ENCODE measurements at places on chromosomes 7 and 10. TPM values are rescaled to one million over a fixed set of nuclear protein-coding genes. Genes with fewer than 3 reads are reported as not detected.
A peak's percentile ranks its signal among the peaks of the same experiment; 100 is the strongest.

DNA sequence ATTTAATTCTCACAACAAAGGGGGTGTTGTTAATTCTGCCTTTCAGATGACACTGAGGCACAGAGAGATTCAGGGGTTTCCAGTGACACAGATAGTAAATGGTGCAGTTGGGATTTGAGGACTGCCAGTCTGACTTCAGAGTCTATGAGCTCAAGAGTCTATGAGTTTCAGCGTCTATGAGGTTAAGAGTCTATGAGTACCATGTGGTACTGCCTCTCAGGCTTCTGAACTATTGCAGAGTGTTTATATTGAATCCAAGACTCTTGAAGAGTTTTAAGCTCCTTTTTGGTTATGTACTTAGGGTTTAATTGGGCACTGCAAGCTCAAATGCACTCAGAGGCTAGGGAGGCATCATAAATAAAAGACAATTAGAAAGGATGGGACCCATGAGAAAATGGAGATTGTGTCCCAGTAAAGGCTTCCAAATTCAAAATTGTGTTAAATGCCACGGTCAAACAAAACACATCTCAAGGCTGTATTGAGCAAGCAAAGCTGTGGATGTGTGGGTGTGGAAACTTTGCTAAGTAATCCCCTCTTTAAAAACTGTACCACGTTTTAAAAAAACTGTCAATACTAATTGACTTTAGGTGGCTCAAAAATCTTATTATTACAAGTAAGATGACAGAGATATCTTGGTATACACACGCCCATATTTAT, 123.9 kb upstream of the FAM171A1 start:
- no peaks in the 10 kb centered on the region for H3K36me3 ChIP-seq
- no peak for DNase-seq
- H3K27me3 ChIP-seq, result peaks cover 3% of the 10 kb centered on the region
- no peak overlapping the region for H3K27ac ChIP-seq
- no peak overlapping the region for H3K4me3 ChIP-seq

GRCh38 chr10:96720422-96721206, at the start of gene PIK3AP1:
Gene PIK3AP1, minus strand, starts transcription at chr10:96720514. Its CDS starts 120 bp downstream, at chr10:96720394.
- no peaks in the 10 kb centered on the region for H3K4me1 ChIP-seq
- peaks cover 51% of the 10 kb centered on the region for H3K27me3 ChIP-seq
- no peak for DNase-seq
- peak within 1 kb of the TSS; percentile 41 for H3K4me3 ChIP-seq
- H3K36me3 ChIP-seq, result no peaks in the 10 kb centered on the region

DNA sequence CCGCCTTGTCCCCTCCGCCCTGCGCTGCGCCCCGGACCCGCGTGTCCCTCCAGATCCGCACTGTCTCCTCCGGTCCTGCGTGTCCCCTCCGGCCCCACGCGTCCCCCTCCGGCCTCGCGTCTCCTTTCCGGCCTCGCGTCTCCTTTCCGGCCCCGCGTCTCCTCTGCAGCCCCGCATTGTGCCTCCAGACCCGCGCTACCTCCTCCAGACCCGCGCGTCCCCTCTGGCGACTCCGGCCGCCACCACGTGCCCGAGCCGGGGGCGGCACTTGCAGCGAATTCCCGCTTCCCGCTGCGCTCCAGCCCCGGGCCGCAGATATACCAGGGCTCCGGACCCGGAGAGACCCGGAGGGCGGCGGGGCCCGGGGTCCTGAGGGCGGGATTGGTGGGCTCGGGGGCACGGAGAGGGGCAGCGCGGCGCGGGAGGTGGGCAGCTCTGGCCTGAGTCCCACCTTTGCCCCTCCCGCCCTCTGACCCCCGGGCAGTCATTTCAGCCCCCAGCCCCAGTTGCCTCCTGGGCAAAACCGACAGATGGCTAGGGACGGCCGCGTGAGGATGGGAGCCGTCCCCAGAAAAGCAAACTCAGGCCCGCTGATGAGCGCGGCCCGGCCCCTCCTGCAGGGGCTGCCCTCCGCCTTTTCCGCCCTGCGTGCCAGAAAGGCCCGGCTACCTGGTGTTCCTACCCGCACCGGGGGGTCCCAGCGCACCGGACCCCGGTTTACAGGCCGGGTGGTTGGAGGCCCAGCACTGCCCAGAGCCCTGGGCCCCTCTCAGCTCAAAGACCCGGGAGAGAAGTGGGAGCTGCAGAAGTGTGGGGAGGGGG, 56.5 kb downstream of the RBM17 start:
- peak overlapping the region; percentile 75 for H3K4me3 ChIP-seq
- H3K27ac ChIP-seq, result peak overlapping the region; percentile 93
- no peaks in the 10 kb centered on the region for H3K27me3 ChIP-seq

DNA sequence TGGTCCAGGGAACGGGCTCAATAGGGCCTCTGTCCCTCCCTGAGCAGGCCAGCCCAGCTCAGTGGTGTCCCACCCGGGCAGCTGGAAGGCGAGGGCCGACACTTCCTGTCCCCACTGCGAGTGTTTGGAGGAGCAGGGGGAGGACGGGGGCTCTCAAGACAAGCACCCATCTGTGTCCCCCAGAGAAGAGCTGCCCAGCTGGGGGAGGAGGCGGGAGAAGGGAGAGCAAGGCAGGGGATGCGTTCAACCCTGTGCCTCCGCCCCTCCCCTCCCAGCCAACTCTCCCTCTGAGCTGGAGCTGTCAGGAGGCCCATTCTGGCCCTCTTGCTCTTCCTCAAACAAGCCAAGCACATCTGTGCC, 35.7 kb downstream of the ZCCHC24 start:
- H3K27ac ChIP-seq, result no peak overlapping the region
- H3K36me3 ChIP-seq, result peaks cover 54% of the 10 kb centered on the region
- H3K4me3 ChIP-seq, result no peak overlapping the region
- peaks cover 63% of the 10 kb centered on the region for H3K4me1 ChIP-seq
- DNase-seq, result no peak

ZNF804B gene
- total RNA-seq, result not detected

- H3K27ac ChIP-seq, result no peak overlapping the region
- no peaks in the 10 kb centered on the region for H3K27me3 ChIP-seq
Observed at GRCh38 chr10:73800560-73801252, 10.7 kb downstream of the NDST2 start.

GRCh38 chr7:30255064-30255769, 29.2 kb upstream of the ZNRF2 start:
- no peak overlapping the region for H3K27ac ChIP-seq
- no peak overlapping the region for H3K4me3 ChIP-seq
- no peaks in the 10 kb centered on the region for H3K4me1 ChIP-seq
- DNase-seq, result no peak

GRCh38 chr7:155198901-155199845, 98.5 kb upstream of the INSIG1 start:
- H3K4me3 ChIP-seq, result no peak overlapping the region
- no peak overlapping the region for H3K27ac ChIP-seq
- H3K36me3 ChIP-seq, result no peaks in the 10 kb centered on the region
- H3K4me1 ChIP-seq, result no peaks in the 10 kb centered on the region
- DNase-seq, result peak; percentile 88

SHH gene
- total RNA-seq, result not detected

DNA sequence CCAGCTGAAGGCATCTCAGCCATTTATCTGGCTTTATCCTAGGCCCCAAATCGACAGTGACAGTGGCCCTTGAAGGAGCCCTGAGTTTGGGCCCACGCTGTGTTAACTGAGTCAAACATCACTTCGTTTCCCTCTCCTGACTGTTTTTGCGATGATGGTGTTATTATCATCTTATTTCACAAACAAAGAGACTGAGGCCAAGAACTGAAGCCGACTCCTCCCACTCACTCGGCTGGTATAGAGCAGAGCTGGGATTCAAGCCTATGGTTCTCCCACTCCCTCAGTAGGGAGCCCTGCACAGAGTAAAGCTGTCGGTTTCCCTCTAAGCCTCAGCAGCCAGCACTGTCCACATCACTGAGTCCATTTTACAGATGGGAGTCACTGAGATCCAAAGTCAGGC, 141.0 kb downstream of the CDH23 start:
- H3K27me3 ChIP-seq, result peaks cover 45% of the 10 kb centered on the region
- no peak for DNase-seq
- H3K36me3 ChIP-seq, result no peaks in the 10 kb centered on the region
- no peak overlapping the region for H3K4me3 ChIP-seq

DNA sequence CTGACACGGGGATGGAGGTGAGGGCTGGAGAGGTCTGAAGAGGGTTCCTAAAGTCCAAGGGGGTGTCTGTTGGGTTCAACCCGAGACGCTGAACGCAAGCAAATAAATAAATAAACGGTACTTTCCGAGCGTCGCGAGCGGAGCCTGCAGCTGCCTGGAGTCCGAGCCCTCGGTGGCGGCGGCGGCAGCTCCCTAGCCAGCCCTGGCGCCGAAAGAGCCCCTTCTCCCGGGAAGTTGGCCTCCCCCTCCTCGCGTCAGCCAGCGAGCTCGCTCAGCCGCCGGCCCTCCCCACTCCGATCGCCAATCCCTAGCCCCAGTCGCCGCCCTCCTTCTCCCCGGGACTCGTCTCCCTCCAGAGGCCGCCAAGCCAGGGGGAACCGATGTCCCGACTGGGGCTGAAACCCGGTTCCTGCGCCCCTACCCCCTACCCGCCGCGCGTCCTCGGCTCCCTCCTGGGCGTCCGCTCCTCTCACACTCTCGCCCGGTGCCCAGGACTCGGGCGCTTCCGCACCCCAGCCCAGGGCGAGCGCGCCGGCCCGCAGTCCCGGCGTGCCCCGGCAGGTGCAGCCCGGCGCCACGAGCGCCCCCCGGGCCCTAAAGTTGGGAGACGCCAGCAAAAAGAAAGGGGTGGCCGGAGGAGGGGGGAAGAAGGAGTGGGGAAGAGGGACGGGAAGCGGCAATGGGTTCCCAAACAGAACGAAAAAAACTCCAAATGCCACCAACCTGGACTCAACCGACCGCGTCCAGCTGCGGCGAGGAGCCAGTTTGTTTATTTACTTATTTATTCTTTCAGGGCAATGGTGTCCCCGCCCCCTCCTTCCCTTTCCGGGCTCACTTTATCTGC, at the start of gene GFRA1:
Gene GFRA1, minus strand, starts transcription at position 767 of the 844 bp plus-strand sequence. CDS start 1,177 bp downstream, outside the sequence.
- H3K4me3 ChIP-seq, result peak within 1 kb of the TSS; percentile 47
- peaks cover 50% of the 10 kb centered on the region for H3K27me3 ChIP-seq
- H3K36me3 ChIP-seq, result no peaks in the 10 kb centered on the region

DNA sequence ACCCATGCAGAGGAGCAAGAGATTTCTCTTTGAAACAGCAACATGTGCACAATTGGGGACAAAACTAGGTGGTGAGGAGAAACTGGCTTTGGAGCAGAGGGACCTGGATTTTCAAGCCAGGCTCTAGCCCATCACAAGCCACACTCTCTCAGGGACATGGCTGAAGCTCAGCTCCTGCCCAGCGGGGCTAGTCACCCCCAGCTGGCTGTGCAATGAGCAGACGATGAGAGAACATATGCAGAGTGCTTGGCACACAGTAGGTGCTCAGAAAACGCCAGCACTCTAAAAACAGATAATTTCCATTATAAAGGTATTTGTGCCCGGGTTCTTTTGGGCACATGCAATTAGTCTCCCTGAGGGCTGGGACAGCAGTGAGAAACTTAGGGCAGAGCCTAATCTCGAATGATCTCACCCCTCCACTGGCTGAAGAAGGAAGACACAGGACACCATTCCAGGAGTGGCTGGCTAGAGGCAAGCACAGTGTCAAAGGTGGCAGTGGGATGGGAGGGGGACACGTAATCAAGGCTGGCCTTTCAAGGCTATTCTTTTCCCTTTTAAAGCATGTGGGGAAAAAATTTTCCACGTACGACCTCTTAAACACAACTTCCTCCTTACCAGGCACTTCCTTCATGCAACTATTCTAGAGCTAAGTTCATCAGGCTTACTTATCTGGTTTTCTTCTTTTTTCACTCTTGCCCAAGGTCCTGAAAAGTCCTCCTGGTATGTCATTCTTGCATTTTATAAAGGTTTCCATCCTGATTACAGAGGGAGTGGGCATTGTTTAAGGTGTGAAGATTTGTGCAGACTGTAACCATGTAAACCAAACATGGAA, 15.1 kb downstream of the FAM53B start:
- H3K27ac ChIP-seq, result no peak overlapping the region
- no peak for DNase-seq
- H3K4me3 ChIP-seq, result no peak overlapping the region
- peaks cover 3% of the 10 kb centered on the region for H3K36me3 ChIP-seq
- H3K4me1 ChIP-seq, result peaks cover 9% of the 10 kb centered on the region

GRCh38 chr10:69333205-69333604, 54.9 kb downstream of the HK1 start:
- peaks cover 2% of the 10 kb centered on the region for H3K36me3 ChIP-seq
- H3K4me1 ChIP-seq, result peaks cover 19% of the 10 kb centered on the region
- DNase-seq, result no peak
- no peak overlapping the region for H3K4me3 ChIP-seq

DNA sequence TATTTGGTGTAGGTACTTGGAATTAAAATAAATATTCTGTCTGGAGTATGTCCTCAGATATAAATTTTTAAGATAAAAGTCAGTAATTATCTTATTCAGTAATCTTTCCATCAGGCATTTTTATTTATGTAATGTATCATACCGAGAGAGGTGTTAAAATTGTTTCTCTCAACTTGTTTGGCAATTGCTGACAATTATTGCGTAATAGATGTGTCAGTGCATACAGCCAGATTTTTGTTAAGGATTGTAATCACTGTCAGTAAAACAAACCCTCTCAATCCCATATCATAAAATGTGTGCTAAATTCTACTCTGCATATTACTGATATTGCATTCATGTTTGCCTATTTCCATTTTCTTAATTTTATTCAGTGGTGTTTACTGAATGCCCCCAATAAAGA, 69.2 kb downstream of the CNTNAP2 start:
- no peak for DNase-seq
- H3K36me3 ChIP-seq, result no peaks in the 10 kb centered on the region
- H3K4me1 ChIP-seq, result no peaks in the 10 kb centered on the region
- H3K4me3 ChIP-seq, result no peak overlapping the region

GRCh38 chr10:8967061-8967460, 912.6 kb downstream of the GATA3 start:
- H3K27me3 ChIP-seq, result no peaks in the 10 kb centered on the region
- no peak overlapping the region for H3K27ac ChIP-seq
- H3K4me1 ChIP-seq, result no peaks in the 10 kb centered on the region

- H3K4me3 ChIP-seq, result no peak overlapping the region
- H3K27me3 ChIP-seq, result no peaks in the 10 kb centered on the region
- DNase-seq, result no peak
- no peak overlapping the region for H3K27ac ChIP-seq
- no peaks in the 10 kb centered on the region for H3K4me1 ChIP-seq
- H3K36me3 ChIP-seq, result no peaks in the 10 kb centered on the region
Observed at GRCh38 chr7:5519515-5519928, 95.9 kb upstream of the TNRC18 start.

- no peaks in the 10 kb centered on the region for H3K27me3 ChIP-seq
- no peak overlapping the region for H3K4me3 ChIP-seq
Observed at GRCh38 chr10:35359056-35359455, 22.7 kb downstream of the CCNY start.

- no peak overlapping the region for H3K27ac ChIP-seq
- no peak overlapping the region for H3K4me3 ChIP-seq
- DNase-seq, result no peak
- H3K36me3 ChIP-seq, result no peaks in the 10 kb centered on the region
Observed at GRCh38 chr10:11255796-11256444, 238.2 kb downstream of the CELF2 start.

- no peaks in the 10 kb centered on the region for H3K36me3 ChIP-seq
- peaks cover 3% of the 10 kb centered on the region for H3K27me3 ChIP-seq
- H3K27ac ChIP-seq, result no peak overlapping the region
- DNase-seq, result no peak
- H3K4me3 ChIP-seq, result no peak overlapping the region
Observed at GRCh38 chr10:11166550-11166949, 148.9 kb downstream of the CELF2 start.

All from IMR-90 (cell line).